Pulmonary artery endothelial cell (primary cell): ENCODE measurements at places on chromosomes 16 and 17. TPM values are rescaled to one million over a fixed set of nuclear protein-coding genes. Genes with fewer than 3 reads are reported as not detected.

The ZNF200 gene
- 10.6 and 12.9 TPM in 2 replicates for total RNA-seq

The UBE2G1 gene
- 38.1 and 38.6 TPM in 2 replicates for total RNA-seq

The LPCAT2 gene
- total RNA-seq, result 22.9 and 46.5 TPM in 2 replicates

The MYH3 gene
- total RNA-seq, result 0.07 and 0.71 TPM in 2 replicates

The XYLT1 gene
- total RNA-seq, result 0.14 and 0.92 TPM in 2 replicates

The ELP5 gene
- 38.2 and 42.3 TPM in 2 replicates for total RNA-seq

The EEF2K gene
- total RNA-seq, result 29.5 and 36.8 TPM in 2 replicates

The KRTAP4-2 gene
- total RNA-seq, result not detected in 2 replicates

The ITGAX gene
- total RNA-seq, result 0.04 and 1.1 TPM in 2 replicates

The NFATC3 gene
- 11.0 and 13.8 TPM in 2 replicates for total RNA-seq

The TNFRSF13B gene
- total RNA-seq, result not detected in 2 replicates

The SERPINF2 gene
- total RNA-seq, result not detected in 2 replicates

The KRT33A gene
- total RNA-seq, result not detected in 2 replicates

The SGSH gene
- total RNA-seq, result 13.4 and 16.2 TPM in 2 replicates

The ELMO3 gene
- total RNA-seq, result 0.53 and 1.4 TPM in 2 replicates

The SMTNL2 gene
- not detected in 2 replicates for total RNA-seq

The HSD17B1 gene
- total RNA-seq, result 0.18 and 0.79 TPM in 2 replicates

The HSD17B2 gene
- total RNA-seq, result 0.13 and 1.7 TPM in 2 replicates

The TEX19 gene
- 0.11 TPM in 1 of 2 replicates, not detected in the other for total RNA-seq

The IGF2BP1 gene
- 0.21 and 0.40 TPM in 2 replicates for total RNA-seq
